ENCODE measurements at places on chromosomes 13 and 19.

DNA sequence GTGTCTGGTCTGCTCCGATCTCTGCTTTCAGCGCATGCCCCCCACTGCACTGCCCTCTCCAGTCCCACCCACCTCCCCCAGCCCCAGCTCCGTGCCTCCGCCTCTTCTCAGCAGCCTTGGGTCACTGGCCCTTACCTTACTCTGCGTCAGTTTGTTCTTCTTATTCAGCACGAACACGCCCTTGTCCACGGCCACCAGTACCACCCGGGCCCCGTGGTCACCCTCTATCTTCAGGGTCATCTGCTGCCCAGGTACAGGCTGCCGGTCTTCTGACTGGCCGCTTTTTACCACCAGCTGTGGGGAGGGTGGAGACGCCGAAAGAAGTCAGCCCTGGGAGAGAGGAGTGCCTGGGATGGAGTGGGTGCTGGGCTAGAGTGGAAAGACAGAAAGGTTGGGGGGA lies 10.9 kb downstream of the C3 start:
- no peak for DNase-seq

GRCh38 chr19:31424861-31425620 lies 75.8 kb upstream of the TSHZ3 start:
- DNase-seq: no peak

GRCh38 chr13:90803210-90803609 lies 544.3 kb upstream of the MIR17HG start:
- DNase-seq: no peak

DNA sequence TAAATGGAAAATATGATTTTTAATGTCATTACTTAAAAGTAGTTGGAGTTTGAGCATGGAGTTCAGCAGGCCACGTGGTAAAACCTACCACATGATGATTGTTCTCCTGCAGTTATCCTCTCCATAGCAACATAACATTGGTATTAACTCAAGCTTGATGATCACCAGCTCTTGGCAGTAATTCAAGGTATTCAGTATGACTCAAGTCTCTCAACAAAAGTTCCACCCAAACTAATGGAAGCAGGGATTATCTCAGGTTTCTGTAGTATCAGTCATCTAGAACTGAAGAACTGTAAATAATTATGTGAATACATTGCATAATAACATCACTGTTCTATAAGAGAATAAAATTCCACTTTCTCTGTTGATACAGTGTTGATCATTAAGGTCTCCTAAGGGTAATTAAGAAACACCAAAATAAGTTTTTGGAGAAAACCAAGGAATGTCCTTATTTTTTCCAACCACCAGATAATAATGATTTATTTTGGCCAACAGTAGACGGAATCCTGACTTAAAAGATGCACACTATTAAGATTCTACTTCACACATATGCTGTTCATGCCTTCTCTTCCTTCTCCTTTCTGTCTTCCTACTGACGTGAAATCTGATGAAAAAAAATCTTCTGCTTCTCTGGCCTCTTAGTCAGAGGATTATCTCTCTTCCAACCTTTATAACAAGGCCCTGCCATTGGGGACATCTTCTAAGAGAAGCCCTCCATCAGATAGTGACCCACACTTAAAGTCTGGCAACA lies 1092.3 kb downstream of the EFNB2 start:
- no peak for DNase-seq

DNA sequence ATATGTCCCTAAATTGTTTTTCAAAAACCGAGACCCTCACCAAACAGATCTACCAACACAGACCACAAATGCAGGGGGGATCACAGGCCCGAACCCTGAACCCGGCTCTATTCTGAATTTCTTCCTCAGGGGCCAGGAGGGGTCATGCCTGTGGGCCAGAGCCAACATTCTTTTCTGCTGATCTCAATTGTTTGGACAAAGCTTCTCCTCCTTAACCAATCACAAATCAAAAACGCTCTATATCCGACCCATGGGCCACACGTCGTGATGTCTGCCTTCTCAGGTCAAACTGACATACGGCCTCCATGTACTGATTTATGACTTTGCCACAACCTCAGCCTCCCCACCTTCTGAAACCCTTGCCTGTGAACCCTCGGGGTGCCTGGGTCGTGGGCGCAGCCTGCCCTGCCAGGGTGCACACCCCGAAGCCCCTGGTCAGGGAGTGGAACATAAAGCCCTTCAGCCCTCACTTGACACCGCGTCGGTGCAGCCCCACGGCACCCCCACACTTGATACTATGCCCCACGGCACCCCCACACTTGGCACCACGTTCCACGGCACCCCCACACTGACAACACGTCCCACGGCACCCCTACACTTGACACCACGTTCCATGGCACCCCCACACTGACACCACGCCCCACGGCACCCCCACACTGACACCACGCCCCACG lies 58.4 kb upstream of the C13orf46 start:
- no peak for DNase-seq

GRCh38 chr13:99258946-99259345 lies 767 bp upstream of the GPR18 start:
- peak; percentile 69 for DNase-seq

DNA sequence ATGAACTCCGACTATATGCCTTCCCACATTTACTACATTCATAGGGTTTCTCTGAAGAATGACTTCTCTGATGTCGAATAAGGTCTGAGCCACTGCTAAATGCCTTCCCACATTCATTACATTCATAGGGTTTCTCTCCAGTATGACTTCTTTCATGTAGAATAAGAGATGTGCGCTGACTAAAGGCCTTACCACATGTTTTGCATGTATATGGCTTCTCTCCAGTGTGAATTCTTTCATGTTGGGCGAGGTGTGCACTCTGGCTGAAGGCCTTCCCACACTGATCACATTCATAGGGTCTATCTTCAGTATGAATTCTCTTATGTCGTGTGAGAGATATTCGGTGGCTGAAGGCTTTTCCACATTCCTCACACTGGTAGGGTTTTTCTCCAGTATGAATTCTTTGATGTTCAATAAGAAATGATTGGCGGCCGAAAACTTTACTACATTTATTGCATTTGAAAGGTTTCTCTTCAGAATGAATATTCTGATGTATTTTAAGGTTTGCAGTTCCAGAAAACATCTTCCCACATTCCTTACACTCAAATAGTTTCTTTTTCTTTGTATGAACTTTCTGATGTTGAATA lies 35.8 kb downstream of the ZNF667 start:
- DNase-seq: no peak

DNA sequence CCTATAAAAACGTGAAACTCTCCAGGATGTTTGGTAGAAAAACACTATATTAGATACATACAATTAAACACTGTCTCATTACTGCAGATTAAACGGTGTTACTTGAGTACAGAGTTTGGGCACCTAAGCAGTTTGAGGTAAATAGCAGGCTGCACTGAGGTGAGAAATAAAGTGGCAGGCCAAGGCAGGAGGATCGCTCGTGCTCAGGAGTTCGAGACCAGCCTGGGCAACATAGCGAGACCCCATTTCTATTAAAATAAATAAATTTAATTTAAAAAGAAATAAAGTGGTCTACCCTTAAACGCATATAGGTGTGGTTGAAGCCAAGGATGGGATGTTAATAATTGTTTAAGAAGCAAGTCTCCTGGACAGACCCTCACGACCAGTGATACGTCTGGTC lies 1.2 kb downstream of the PSPC1 start:
- no peak for DNase-seq

GRCh38 chr19:1066251-1066747 lies 668 bp upstream of the ARHGAP45 start:
- DNase-seq: no peak

- DNase-seq: no peak
Measured at GRCh38 chr19:55358943-55359908, 3.8 kb downstream of the GARIN5B start.

GRCh38 chr19:52603558-52604207 lies 33.6 kb downstream of the ZNF701 start:
- no peak for DNase-seq

- DNase-seq: no peak
Measured at GRCh38 chr19:12494260-12494860, 9.7 kb upstream of the ZNF709 start.

- no peak for DNase-seq
Measured at GRCh38 chr13:108083056-108083455, 132.3 kb downstream of the LIG4 start.

DNA sequence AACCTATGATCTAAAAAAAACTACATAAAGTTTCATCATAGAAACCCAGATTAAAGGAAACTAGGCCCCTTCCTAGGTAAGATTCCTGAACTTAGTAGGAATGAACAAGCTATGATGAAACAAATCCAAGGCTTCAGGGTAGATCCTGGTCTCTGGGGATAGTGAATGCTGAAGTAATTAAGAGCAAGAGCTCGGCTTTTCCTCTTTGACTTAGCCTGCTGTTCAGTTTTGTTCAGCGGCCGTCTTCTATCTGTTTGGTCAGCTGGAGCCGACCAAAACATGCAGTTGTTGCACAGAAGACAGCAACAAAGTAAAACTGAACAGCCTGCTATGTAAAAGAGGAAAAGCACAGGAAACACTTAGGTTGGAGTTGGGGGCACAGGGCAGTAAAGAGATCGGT lies 44.1 kb upstream of the RFXAP start:
- no peak for DNase-seq

- DNase-seq: no peak
Measured at GRCh38 chr19:30719189-30719998, 347.2 kb downstream of the ZNF536 start.

DNA sequence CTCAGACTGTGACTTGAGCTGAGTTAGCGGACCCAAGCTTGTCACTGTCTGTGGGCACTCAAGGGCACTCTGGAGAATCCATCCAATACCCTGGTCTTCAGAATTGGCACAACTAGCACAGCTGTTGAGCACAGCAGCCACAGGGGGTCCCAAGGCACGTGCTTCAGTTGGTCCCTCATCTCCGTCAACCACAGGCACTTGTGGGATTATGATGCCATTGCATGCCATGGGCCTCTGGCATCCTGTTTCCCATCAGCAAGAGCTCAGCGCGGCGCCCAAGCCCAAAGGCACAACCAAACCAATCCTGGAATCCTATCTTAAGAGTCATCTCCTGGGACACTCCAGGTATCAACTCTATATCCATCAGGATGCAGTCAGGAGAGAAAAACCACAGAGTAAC lies 3.7 kb upstream of the B3GNT8 start:
- DNase-seq: no peak

DNA sequence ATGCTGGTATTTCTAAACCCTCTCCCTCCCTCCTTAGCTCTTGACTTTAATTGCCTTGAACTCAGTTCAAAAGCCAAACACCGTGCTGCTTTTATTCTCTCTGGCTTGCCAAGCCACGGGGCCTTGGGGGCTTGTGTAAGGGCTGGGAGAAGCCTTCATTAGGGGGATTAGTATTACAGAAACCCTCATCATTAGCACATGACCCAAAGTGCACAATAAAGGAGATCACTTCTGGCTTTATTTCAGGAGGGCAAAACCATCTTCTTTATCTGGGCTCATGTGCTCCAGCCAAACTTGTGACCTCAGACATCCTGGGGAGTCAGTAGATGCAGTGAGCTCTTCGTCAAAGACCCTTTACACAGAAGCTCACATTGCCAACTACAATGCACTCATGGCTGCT lies at the start of gene DCT:
TSS of gene DCT (minus strand) at position 67 of the 400 bp plus-strand sequence. CDS start 427 bp downstream, outside the sequence.
- DNase-seq: no peak

All from CD14-positive monocyte (primary cell).